ENCODE measurements at places on chromosomes 4 and X. TPM values are rescaled to one million over a fixed set of nuclear protein-coding genes. Genes with fewer than 3 reads are reported as not detected.

DNA sequence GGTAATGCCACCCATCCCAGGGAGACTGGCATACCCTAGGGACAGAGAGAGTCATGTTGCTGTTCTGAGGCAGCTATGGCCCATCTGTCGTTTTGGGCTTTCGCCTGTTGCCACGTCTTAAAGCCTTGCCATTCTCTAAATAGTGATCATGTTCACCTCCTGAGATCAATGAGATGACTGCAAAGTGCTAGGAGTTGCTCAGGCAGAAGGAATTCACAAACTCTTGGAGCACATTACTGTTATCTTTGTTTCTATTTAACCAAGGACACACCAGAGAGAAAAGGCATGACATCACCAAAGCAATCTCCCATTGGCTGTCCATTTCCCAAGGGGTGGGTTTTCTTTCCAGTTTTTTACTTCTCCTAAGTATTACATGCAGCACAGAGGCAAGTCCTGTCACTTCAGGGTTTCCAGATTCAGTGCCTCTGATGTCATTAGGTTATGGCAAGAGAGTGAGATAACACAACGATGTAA, 37.1 kb upstream of the SETD7 start:
- peak; percentile 40 for DNase-seq

GRCh38 chr4:13665701-13666660, 38.5 kb upstream of the BOD1L1 start:
- no peak for DNase-seq

The GPC3 gene
- 307 TPM for total RNA-seq

DNA sequence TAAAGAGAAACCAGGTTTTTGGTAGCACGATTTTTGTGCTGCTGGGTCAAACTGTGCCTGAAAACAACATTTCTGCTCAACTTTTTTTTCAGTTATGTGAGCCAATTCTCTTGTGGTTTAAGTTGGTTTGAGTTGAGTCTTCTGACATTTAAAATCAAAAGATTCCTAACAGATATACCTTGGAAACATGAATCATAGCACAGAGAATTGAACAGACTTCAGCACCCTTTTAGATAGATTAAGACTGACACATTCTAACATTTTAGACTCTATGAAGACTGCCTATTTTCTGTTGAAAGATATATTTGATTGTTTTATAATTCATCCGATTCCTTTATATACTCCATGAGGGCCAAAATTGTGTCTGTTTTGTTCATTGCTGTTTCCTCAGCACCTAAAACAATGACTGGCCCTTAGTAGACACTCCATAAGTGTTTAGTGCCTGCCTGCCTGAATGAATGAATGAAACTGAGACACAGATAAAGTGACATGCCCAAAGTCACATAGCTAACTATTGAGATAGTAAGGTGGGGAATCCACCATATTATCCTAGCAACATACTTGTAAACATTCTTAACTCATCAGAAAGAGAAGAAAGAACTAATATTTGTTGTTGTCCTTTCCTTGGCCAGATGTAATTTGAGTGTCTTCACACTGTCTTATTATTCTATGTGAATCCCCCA, 624.0 kb downstream of the MID1IP1 start:
- no peak for DNase-seq

DNA sequence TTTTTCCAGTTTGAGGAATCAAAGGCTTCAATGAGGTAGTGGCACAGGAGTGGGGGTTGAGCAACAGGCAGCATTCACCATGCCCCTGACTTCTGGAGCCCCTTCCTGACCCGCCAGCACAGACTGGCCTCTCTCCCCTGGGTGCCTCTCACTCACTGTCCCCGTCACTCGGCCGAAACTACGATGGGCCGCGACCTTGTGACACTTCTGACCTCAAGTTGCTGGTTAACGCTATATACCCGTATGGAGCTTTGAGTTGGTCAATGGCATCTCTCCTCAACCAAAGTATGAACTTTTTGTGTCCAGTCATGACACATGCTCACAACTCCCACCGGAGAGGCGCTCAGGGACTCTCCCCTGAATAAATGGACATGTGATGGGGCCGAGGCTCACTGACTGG, 72.1 kb downstream of the IRF2 start:
- no peak for DNase-seq

DNA sequence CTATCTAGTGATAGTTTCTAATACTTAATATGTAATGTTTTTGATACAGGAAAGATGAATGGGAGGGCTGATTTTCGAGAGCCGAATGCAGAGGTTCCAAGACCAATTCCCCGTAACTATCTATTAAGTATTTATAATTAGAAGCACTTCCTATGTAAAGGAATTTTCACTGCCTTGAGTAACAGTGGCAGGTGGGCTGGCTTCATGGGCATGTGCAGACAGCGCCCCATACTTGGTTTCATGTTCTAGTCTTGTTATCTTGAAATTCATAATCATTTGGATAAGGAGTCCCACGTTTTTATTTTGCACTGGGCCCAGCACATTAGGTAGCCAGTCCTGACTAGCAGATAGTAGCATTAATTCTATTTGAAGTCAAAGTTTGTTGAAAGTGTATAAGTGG, 1.7 kb downstream of the OCIAD1 start:
- DNase-seq: no peak

The POU4F2 gene
- total RNA-seq: not detected

The PAGE5 gene
- total RNA-seq: not detected

- DNase-seq: no peak
Observed at GRCh38 chrX:39830414-39830813, 267.3 kb downstream of the BCOR start.
